ENCODE measurements at places on chromosomes 2 and 18.
A peak's percentile ranks its signal among the peaks of the same experiment; 100 is the strongest.

DNA sequence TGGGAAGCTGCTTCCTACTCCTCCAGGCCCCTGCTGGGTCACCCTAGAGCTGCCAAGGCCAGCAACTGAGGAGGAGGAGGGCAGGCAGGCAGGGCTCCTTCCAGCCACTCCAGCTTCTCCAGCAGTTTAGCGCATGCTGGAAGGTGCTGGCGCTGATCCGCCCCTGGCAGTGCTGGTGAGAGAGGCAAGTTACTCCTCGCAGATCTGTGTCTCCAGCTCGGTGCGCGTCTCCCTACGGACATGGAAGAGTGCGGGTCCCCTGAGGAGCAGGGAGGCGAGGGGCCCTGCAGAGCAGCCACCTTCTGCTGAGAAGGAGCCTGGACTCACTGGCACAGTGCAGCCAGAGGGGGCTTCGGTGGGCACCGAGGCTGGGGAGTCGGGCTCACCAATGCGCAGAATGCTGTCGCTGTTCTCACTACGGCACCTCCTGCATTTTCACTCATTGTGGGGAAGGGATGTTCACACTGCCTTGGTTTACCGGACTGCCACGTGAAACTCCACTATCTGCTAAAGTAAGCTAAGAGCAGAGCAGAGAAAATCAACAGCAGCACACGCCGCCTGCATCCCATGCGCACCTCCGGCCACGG lies 206.0 kb downstream of the HDAC4 start:
- DNase-seq: no peak

DNA sequence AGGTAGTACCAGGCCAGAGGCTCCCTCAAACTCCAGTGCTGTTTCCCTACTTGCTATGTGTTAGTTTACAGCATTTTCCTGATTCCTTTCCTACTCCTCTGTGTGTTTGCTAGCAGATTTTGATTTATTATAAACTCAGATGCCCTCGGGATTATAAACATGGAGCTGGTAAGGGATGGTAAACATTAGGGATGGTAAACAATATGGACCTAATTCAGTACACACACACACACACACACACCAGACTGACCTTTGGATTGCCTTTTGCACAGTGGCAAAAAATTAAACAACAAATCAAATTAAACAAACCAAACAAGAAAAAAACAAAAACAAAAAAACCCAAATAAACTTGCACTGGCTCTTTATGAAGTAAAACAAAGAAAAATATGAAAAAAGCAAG lies 55.4 kb upstream of the ACVR1 start:
- no peak for DNase-seq

DNA sequence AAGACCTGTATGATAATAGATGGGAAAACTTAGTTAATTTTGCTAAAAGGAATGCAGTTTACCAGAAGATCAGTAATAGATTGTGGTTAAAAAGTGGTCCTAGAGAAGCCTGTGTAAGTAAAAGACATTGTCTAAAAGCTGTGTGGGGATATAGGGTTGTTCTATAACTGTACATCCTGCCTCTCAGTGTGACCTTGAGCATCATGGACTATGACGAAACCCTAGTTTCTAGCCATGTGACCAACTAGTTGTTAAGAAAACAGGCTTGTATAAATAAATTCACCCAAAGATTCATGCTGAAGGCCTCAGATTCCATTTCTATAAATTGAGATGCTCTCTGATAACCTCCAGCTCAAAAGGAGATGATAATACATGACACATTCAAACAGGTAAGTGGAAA lies 160.7 kb downstream of the IKZF2 start:
- DNase-seq: no peak

GRCh38 chr2:39379643-39380524 lies 57.2 kb downstream of the MAP4K3 start:
- peak; percentile 24 for DNase-seq

- DNase-seq: no peak
Observed at GRCh38 chr2:188303363-188304031, 11.8 kb downstream of the GULP1 start.

GRCh38 chr2:109080757-109081156 lies 48.2 kb upstream of the SH3RF3 start:
- DNase-seq: no peak

DNA sequence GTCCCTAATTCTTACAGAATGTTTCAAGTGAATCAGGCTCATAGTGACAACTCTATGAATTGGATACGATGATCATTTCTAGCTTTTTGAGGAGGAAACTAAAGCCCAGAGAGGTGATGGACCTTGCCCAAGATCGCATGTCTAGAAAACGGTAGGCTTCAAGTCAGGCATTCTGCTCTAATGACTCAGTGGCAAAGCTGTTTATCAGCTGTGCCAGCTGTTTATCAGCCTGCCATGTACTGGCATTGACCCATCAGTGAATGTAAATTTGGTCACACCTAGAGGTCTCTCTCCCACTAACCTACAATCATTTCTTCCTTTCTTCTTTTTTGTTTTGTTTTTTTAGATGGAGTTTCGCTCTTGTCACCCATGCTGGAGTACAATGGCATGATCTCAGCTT lies 6.1 kb upstream of the DAW1 start:
- DNase-seq: no peak

- no peak for DNase-seq
Observed at GRCh38 chr2:130336150-130336876, 6.4 kb upstream of the IMP4 start.

DNA sequence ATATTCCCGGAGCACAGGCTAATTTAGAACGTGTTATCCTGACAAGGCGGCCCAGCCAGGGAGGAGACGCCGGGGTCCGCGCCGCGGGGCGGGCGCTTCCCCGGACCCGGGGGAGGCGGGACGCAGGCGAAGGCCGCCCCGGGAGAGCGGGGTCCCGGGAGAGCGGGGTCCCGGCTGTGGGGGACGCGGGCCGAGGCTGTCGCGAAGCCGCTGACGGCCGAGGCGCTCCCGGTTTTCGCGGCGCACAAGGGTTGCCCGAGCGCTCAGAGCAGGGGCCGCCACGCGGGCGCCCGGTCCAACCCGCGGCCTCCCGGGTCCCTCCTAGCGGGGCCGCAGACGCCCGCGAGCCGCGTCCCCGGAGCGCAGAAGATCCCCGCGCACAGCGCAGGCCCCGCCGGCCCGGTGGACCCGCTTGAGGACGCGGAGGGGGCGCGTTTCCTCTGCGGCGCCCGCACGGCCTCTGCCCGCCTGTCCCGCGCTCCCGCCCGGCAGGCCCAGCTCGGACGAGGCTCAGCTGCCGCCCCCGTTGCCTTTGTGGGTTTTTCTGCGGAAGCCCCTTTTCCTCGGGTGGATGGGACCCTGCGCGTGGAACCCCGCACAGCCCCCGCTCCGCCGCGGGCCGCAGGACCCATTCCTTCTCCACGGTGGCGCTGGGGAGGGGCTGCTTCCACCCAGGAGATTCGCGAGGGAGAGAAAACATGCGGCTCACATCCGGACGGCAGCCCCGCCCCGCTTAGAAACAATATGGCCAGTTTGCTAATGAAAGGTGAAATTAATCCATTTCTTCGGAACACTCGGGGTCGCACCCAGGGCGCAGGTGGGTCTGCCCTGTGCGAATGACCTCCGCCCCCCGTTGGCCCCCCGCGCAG lies 9.6 kb upstream of the KCNG2 start:
- DNase-seq: no peak

GRCh38 chr18:11741505-11742145 lies 52.6 kb downstream of the GNAL start:
- no peak for DNase-seq

DNA sequence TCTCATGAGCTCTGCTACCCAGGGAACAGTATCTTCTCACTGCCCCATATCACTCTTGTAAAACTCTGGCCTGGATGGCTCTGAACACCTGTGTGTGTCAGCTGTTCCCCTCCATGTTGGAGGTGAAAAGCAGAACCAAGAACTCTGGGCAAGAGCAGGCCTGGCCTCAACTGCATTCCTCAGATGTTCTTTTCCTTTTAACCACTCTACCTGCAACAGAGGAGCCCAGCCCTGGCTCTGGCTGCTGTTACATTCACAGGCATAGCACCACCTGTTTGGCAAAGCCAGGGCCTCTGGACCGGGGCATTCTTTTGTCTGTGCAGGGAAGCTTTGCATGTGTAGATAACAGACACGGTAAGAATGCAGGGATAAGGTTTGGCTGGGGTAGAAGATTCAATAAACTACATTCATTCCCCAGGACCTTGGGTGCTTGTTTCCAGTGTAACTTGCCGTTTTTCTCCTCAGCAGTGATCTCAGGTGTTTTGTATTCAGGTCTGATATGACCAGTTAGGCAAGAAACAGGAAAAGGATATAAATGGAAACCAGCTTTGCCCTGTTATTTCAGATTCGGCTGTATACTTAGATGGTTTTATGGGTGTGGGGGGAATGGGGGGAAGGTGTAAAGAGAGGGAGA lies 95.1 kb downstream of the SPTBN1 start:
- DNase-seq: no peak

- no peak for DNase-seq
Observed at GRCh38 chr2:46537624-46538295, 58.4 kb downstream of the TMEM247 start.

GRCh38 chr18:56066524-56067213 lies 478.7 kb upstream of the TCF4 start:
- no peak for DNase-seq

DNA sequence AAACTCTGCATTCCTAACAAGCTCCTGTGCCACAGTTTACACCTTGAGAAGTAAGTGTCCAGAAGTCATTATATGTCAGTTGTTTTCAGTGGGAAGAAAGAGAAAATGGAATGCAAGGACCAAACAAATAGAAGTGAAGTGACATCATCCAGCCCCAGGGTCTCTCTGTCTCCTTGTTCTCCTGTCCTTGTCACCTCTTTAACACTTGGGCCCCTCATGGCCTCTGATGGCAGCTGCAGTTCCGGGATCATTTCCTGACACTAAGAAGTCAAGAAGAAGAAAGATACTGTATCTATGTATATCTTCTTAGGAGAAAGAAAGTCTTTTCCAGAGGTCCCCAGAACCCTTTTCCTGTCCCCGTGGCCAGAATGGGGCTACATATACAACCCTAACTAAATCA lies 2.8 kb upstream of the CFAP221 start:
- no peak for DNase-seq

DNA sequence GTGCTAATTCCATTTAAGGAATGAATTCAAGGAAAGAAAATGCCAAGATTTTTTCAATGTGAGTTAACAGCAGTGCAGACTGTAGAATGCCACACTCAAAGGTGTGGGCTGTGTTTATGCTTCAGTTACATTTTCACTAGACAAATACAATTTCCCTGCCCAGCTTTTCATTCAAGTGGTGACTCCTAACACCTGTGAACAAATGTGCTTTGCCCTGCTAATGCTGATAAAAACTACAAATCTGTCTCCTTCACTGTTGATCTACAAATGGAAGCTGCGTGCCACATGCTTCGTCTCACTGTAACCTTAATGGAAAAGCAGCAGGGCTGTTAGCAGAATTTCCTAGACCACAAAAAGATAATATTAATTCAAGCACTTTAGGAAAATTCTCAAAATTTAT lies 19.8 kb upstream of the TCF4 start:
- no peak for DNase-seq

DNA sequence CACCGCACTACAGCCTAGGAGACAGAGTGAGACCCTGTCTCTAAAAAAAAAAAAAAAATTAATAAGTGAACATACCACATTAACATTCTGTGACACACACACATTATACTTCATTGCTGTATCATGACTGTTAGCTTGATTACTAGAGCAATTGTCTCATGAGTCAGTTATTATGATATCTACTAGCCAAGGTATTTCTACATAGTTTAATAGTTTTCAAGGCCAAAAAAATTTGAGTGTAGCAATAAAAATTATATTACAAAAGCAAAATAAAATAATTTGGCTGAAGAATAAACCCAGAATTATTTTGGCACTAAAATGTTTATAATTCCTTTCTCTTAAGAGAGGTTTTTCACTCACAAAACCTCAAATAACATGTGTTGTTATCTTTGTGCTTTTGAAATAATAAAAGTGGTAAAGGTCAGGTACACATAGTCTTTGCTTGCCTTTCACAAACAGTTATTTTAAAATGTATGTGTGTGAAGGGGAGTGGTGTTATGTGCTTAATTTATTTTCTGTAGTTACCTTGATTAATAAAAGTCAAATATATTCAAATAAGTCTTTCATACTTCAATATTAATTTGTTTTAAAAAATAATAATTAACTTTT lies 136.9 kb upstream of the SPOPL start:
- DNase-seq: no peak

DNA sequence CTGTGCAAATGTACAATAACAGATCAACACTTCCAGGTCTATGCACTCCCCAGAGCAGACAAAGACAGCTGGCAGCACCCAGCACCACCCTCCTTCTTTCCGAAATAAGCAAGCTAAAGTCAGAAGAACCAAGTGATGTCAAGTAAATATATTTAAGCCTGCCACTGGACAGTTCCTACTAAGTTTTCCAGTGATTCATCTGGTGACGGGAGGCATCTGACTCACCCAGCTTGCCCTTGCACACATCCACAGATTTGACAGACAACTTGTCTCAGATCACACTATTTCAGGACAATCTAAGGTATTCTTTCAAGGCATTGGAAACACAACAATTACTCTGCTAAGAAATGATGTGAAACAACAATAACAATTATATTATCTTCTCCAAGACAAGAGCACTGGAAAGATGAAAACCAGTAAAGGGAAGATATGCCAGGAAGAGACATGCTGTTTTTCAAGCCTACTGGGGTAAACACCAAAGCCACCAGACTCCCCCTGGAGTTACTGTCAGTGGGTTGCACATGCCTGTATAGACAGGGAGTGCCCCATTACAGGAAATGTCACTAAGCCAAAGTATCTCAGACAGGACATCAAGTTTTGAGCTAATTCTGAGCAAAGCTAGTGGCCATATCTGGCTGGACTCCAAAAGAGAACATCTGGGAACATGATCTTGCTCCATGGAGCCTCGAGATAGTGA lies 287.9 kb upstream of the KLHL29 start:
- no peak for DNase-seq

GRCh38 chr2:182187130-182187529 lies 201.5 kb downstream of the PPP1R1C start:
- DNase-seq: no peak

DNA sequence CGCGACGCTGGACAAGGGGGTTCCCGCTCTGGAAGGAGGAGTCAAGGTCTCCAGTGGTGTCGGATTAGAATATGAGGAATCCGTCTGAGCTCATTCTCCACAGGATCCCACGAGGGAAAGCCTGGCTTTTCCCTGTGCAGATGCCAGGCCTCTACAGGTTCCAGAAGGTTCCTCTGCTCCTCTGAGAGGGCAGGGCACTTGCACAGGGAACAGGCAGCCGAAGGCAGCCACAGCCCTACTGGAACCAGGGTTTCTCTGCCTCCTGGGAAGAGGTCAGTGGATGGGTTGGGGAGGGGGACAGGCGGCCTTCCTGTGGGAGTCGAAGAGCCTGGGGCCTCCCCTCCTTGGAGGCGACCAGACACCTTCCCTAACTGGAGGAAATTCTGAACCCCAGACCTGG lies 1.7 kb upstream of the AQP12A start:
- no peak for DNase-seq
